Urothelium cell line (cell line): ENCODE measurements at places on chromosomes 4 and X.

- DNase-seq = no peak
Measured at GRCh38 chrX:15749642-15750610, 11.9 kb downstream of the CA5B start.

DNA sequence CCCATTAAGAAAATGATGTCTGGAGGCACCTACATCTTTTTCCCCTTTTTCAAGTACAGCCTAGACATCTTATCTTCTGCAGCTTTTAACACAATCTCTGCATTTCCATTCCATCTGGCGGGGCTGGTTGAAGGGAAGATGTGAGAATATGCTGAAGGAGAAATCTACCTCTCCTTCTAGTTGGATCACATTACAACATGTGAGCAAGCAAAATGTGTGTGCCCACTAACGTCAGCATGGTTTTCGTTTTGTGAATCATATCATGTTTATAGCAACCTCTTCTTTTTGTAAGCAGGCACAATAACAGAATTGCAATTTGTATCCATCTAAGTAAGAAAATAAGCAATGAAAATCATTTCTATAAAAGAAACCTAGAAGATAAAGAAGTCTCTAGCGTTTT, 28.9 kb upstream of the MID1 start:
- DNase-seq = no peak

GRCh38 chr4:65234061-65234460, 436.2 kb downstream of the EPHA5 start:
- DNase-seq = no peak

GRCh38 chrX:154437971-154438893, 1.3 kb downstream of the GDI1 start:
- no peak for DNase-seq
